CD4-positive, alpha-beta T cell treated with Interleukin-10 for 1 hour (primary cell): ENCODE measurements at places on chromosomes 7 and 10.

DNA sequence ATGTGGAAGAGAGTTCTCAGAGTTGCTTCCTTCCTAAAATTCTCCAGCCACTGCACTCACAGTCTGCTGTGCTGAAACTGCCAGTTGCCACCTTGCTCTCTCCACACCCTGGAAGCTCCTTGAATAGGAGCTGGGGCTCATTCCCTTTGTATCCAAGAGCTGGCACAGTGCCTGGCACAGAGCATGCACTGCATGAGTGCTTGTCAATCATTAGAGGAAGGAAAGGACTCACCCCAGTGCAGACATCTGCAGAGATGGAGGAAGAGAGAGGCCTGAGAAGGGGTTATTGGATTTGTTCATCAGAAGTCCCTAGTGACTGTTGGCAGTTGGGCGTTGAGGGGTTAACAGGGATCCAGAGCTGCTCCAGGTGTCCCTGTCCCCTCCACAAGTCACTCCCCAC, 41.7 kb upstream of the DUSP5 start:
- no peak for DNase-seq

- DNase-seq: peak; percentile 42
These were observed 43.8 kb downstream of the ARL4A start for GRCh38 chr7:12731214-12731656.

DNA sequence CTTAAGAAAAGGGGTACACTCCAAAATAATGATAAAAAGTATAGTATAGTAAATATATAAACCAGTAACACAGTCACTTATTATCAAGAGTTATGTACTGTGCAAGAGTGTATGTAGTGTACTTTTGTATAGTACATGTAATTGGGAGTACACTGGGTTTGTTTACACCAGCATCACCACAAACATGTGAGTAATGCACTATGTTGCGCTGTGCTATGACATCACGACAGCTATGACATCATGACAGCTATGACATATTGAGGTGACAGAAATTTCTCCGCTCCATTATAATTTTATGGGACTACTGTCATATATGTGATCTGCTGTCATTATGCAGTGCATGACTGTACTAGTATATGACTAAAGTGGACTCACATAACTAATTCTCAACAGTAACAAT, 84.6 kb downstream of the KMT2C start:
- no peak for DNase-seq

DNA sequence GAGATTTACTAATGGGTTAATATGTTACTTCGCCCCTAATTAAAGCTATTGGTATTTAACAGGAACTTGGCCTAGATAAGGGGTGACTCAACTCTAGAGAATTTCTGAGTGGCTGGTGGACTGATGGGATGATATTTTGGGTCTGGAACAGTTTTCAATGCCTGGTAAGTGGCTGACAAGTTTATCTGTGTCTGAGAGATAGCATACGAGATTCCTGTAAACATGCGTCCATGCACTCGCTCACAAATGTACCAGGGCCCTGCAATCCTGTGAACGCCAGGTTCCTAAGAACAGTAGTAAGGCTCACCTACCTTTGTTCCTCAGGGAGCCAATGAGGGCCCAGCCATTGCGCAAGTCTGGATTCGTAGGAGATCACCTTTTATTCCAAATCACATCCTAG, 683.8 kb upstream of the ANKRD30A start:
- no peak for DNase-seq

- no peak for DNase-seq
These were observed 115.2 kb upstream of the CDCA7L start for GRCh38 chr7:22060863-22061262.

DNA sequence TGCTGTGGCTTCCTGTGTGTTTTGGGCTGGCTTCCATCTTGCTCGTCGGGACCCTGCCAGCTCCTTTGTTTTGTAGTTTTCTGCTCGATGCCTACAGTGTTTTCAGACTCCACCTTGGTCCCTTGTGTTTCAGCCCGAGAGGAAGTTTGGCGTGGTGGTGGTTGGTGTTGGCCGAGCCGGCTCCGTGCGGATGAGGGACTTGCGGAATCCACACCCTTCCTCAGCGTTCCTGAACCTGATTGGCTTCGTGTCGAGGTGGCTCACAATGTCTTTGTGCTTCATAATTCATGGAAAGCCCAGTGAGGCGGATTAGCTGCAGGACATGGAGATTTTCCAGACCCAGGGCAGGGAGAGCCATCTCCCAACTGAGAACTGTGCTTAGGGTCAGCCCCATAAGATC, 29.3 kb downstream of the BLVRA start:
- DNase-seq: no peak

GRCh38 chr7:264541-265191, 25.3 kb upstream of the FOXL3 start:
- DNase-seq: peak; percentile 3

DNA sequence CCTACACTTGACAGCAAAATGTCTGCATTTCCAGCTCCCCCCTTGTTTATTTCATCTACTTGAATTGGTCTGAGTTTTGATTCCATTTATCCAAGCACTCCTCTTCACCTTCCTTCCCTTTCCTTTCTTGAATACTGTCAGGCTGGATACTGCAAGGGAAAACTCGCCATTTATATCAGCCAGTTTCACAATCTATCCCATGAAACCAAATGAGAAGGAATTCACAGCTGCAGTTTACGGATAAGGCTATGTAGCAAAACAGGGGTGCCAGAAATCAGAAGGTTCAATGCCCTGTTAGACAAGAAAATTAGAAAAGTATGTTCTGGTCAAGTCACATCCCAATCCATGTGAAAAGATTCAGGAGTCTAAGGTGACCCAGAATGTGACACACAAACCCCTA, 28.1 kb downstream of the CCDC6 start:
- DNase-seq: no peak

DNA sequence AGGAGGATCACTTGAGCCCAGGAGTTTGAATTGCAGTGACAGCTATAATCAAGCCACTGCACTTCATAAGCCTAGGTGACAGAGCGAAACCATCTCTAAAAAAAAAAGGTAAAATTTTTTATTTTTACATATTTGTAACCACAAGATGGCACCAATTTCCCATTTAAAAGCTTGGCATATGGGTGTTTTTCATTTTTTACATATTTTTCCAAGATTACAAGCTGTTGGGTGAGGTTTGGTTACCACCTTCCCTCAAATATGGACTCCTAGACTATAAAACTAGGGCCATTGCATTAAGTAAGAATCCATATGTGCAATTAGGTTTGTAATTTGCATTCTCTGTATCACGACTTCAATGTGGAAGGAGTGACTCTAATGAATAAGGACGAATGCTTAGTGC, 129.3 kb upstream of the ACBD5 start:
- DNase-seq: no peak

- DNase-seq: no peak
These were observed 393.6 kb upstream of the GALNT17 start for GRCh38 chr7:70738151-70738885.

DNA sequence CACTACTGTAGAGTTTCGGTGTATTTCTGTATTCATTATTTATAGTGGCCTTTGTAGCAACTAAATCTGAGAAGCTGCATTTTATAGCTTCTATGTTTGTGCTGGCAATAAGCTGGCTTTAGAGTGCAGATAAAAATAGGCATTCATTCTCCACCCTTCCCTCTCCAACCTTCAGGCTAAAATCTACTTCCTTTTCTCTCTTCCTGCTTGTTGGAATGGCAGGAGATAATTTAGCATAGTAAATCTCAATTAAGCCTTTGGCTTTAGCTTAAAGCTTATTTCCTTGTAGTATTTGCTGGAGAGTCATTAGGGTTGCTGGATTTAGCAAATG, 58.5 kb downstream of the CPVL start:
- no peak for DNase-seq

- no peak for DNase-seq
These were observed 5.1 kb upstream of the MRPS17 start for GRCh38 chr7:55946545-55946944.

GRCh38 chr10:124827474-124827873, 25.9 kb downstream of the ABRAXAS2 start:
- peak; percentile 32 for DNase-seq

DNA sequence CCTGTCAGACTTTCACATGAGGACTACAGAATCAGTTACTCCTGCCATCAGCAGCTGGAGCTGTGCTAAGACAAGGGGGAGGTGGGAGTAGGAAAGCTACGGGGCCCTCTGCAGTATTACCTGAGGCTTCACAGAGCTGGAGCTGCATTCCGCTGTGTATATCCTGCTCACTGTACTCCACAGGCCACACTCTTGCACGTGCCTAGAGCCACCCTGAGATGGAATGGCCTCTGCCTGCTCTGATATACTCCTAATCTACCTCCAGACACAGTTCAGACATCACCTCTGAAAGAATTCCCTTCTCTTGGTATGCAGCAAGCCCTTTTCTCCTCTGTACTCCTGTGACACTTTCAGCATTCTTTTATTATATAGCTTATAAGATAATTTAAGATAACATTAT, 34.8 kb downstream of the TRDMT1 start:
- no peak for DNase-seq

DNA sequence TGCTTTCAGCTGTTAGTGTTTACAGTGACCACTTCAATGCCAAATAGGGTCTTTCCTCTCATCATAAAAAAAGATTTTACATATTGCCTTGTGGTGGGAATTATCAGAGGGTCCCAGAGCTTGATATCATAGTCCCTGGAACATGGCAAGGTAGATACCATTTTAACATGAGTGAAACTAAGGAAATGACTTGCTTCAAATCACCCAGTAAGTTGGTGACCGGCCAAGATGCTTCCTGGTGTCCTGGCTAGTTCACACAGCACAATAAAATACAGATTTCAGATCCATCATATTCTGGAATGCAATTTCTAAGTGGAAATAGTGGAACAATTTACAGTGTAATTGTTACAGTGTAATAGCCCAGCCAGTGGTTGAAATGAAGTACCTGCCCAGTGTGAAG, 36.6 kb downstream of the CNNM1 start:
- no peak for DNase-seq

DNA sequence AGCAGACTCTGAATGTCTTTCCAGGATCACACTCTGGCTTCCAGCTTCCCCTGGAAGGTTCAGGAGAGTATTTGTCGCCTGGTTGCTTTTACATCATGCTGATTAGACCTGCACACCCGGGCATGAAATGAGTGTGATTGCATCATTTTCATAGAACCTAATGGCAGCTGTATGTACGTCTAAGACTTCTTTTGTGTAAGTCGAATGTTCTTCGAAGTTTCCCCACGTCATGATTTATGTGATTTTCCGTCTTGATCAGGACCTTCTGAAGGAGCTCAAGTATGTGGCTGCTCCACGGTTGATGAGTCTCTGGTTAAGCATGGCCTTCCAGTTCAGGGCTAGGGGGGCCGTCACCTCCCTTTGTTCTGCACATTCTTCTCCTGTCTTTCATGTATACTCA, 4.5 kb downstream of the EIF4H start:
- no peak for DNase-seq

GRCh38 chr7:19715499-19715898, 6.7 kb upstream of the POLR1F start:
- no peak for DNase-seq

- no peak for DNase-seq
These were observed 32.5 kb upstream of the EFCAB10 start for GRCh38 chr7:105613611-105614330.

DNA sequence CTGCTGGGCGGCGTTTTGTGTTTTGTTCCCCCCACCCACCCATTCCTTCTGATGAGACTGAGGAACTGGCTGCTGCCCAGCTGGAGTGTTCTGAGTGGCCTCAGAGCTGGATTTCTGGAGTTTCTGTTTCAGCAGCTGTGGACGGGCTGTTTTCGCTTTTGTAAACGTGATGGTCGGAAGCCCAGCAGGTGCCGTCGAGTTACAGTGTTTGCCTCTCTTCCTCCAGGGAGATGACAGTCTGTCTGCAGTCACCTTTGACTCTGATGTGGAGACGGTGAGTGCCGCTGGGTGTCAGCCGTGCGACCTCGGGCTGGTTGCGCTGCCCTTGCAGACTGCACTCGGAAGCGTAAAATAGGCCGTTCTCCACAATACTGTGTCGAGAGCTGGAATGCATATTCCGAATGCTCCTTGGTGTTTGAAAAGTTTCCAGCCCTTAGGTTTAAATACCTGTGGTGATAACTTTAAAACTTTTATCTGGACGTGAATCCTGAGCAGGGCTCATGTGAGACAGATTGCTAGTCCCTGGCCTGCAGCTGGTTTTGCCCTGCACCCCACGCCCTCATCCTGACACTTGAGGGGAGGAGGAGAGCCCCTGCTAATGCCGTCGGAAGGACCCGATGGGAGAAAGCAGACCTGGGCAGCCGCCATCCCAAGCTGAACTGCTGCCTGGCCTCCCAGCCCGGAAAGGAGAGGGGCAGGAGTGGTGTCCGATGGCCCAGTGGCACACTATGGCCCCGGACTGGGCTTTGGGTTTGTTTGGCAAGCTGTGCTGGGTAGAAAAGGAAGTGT, 8.3 kb downstream of the IQCE start:
- DNase-seq: peak; percentile 36

- DNase-seq: no peak
These were observed 188.7 kb downstream of the ADARB2 start for GRCh38 chr10:1548596-1548995.

DNA sequence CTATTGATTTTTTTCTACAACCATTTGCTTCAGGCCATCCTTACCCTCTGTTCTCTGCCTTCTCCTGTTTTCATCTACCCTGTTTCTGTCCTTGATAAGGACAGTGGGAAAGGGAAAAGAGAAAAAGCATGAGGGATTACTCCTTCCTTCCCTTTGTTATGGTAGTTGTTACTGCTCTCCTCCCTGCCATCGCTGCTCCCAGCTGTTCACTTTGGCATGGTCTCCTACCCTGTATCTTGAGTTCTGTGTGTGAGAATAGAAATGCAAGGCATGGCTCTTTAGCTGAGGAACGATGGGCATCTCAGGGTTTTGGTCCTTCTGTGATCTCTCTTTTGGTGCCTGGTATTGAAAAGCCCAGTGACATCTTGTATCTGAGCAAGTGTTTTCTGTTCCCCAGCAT, 6.4 kb downstream of the CCSER2 start:
- no peak for DNase-seq

GRCh38 chr10:60733826-60734225, 44.5 kb upstream of the CDK1 start:
- no peak for DNase-seq

GRCh38 chr10:3881622-3882021, 96.6 kb upstream of the KLF6 start:
- DNase-seq: no peak

DNA sequence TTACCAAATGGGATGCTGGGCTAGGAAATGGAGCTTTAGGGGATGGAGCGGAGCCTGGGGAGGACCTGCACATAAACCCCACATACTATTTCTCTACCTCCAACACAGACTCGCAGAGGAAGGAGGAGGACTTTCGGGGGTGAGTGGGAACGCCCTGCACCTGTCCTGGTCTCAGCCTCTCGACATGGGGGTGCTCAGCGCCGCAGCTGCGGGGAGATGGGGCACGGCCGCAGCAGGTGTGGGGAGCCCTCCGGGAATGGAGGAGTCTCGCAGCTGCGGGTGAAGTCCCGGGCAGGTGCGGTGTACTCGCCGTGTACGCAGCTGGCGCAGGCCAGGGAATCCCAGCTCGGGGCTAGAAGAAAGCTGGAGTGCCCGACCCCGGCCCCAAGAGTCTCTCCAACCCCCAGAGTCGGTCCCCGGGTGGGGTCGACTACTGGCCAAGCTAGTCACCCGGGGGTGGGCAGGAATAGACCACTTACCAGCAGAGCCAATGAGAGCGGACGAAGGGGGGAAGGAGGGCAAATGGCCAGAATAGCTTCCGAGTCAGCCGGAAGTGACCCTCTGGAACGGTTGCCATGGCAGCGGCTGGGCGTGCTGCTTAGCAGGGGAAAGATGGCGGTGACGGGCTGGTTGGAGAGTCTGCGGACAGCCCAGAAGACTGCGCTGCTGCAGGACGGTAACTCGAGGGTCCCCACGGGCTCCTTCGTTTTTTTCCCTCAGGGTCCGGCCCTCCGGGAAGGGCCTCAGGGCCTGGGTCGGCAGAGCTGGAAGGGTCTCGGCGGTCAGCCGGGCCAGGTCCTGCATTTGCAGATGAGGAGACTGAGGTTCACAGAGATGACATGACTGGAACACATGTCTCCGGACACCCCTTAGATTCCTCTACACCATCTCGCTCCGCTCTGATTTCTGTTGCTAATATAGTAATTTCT, at the start of the genes DPCD and POLL:
TSS of gene DPCD (plus strand) at position 597 of the 929 bp plus-strand sequence. CDS start at position 613, 16 bp downstream.
TSS of gene POLL (minus strand) at position 533 of the 929 bp plus-strand sequence. CDS start 897 bp downstream, outside the sequence.
- peak; percentile 90 for DNase-seq
